ENCODE measurements at places on chromosomes 3 and 15. TPM values are rescaled to one million over a fixed set of nuclear protein-coding genes. Genes with fewer than 3 reads are reported as not detected.

SNTN gene
- not detected for total RNA-seq

CLEC3B gene
- 40.6 TPM for total RNA-seq

FRMD5 gene
- total RNA-seq, result 82.5 TPM

STAC gene
- total RNA-seq, result 1.3 TPM

CA12 gene
- total RNA-seq, result 0.12 TPM

HRG gene
- total RNA-seq, result not detected

RHOV gene
- not detected for total RNA-seq

SCAANT1 gene
- total RNA-seq, result not detected

INKA1 gene
- 2.5 TPM for total RNA-seq

TMEM40 gene
- not detected for total RNA-seq

GPR171 gene
- total RNA-seq, result 2.1 TPM

SLC22A13 gene
- 0.11 TPM for total RNA-seq

NPHP3 gene
- 14.7 TPM for total RNA-seq

GRIP2 gene
- total RNA-seq, result 5.8 TPM

ISLR gene
- 28.8 TPM for total RNA-seq

FAM107A gene
- total RNA-seq, result 42.1 TPM

CISH gene
- 12.6 TPM for total RNA-seq

NEDD4 gene
- 10.4 TPM for total RNA-seq

RASL12 gene
- total RNA-seq, result 12.2 TPM

CLSTN2 gene
- total RNA-seq, result 4.5 TPM

CPB1 gene
- total RNA-seq, result not detected

ABCF3 gene
- total RNA-seq, result 70.9 TPM

CELSR3 gene
- total RNA-seq, result 0.36 TPM
